ENCODE measurements at places on chromosomes 13 and 19.

DNA sequence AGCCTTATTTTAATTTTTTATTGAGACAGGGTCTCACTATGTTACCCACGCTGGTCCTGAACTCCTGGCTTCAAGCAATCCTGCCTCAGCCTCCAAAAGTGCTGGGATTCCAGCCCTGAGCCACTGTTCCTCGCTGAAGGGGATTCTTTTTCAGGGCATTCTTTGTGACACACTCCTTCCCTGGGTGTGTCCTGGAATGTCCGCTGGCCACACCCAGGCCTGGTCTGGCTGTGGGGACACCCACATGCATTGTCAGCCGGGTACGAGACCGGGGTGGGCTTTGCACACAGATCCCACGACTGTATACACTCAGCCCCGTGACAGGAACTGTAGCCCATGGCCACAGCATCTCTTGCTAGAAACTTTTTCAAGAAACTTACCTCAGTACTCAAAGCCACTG is 34.4 kb upstream of the GATAD2A start:
- no peak for DNase-seq

GRCh38 chr19:23378948-23379347 is 16.3 kb downstream of the ZNF91 start:
- DNase-seq, result no peak

GRCh38 chr13:74931698-74932433 is 550.1 kb downstream of the TBC1D4 start:
- no peak for DNase-seq

- DNase-seq, result no peak
Observed at GRCh38 chr13:112144616-112145550, 77.9 kb downstream of the SOX1 start.

GRCh38 chr19:21127001-21127400 is 14.8 kb upstream of the ZNF431 start:
- no peak for DNase-seq

DNA sequence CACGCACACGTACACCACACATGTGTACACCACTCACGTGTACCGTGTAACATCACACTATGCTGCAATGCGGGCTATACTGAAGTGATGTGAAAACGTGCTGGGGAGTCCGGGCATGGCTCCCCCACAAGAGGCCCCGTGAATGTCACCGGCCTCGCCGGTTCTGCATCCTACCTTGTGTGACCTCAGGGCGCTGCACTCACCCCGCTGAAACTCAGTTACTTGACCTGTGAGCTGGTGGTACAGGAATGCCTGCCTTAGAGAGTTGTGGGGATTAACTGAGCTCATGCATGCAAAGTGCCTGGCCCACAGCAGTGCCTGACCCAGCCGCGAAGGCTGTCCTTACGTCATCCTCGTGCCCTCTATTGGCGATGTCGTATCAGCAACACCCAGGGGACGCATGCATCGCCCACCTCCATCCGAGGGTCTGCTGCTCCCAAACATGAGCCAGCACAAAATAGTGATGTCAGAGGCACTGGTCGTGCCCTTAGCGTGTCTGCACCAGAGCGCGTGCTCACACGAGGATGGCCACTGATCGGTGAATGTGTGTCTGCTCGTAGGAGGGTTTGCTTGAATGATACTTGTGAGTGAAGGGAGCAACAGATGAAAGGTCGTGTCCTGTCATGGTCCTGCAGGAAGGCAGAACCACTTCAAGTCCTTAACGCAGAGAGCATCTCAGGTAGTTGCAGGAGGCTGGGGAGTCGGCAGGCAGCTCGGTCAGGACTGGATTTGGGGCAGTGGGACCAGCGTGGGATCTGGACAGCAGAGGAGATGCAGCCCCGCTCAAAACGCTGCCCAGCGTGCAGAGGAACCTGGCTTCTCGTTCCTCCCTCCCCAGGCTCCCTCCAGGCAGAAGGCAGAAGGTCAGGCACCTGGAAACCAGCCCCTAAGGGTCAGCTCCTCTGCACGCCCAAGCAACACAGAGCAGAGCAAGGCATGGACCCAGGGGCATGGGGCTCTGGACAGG is 126.2 kb upstream of the SPACA7 start:
- no peak for DNase-seq

DNA sequence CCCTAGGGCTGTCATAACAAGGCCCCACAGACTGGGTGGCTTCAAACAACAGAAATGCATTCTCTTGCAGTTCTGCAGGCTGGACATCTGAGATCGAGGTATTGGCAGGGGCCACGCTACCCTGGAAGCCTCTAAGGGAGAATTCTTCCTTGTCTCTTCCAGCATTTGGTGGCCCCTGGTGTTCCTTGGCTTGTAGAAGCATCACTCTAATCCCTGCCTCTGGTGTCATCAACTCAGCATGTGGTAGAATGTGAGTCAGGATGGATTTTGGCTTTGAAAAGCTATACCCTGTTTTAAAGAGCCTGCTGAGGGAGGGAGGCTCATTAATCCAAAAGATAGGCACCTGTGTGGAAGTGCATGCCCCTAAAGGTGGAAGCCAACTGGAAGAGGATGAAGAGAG is 7.9 kb upstream of the GGACT start:
- no peak for DNase-seq

DNA sequence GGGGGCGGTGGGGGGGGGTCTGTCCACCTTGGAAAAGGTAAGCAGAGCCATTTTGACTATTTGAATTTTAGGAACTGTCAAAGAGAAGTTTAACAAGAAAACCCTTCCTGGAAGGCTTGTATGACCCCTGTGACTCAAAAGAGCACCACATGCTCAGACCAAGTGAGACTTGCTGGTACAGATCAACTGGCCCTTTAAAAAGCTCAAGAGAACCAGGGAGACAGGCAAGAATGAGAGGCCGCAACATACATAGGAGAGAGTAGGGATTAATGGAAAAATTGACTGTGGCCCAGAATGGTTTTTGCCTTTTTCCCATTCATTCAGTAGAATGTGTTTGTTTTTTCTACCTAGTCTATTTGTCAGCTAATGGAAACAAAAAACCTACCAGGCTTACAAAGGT is 26.2 kb upstream of the ATP8A2 start:
- DNase-seq, result no peak

- no peak for DNase-seq
Observed at GRCh38 chr13:112859817-112860190, 109.2 kb upstream of the MCF2L start.

DNA sequence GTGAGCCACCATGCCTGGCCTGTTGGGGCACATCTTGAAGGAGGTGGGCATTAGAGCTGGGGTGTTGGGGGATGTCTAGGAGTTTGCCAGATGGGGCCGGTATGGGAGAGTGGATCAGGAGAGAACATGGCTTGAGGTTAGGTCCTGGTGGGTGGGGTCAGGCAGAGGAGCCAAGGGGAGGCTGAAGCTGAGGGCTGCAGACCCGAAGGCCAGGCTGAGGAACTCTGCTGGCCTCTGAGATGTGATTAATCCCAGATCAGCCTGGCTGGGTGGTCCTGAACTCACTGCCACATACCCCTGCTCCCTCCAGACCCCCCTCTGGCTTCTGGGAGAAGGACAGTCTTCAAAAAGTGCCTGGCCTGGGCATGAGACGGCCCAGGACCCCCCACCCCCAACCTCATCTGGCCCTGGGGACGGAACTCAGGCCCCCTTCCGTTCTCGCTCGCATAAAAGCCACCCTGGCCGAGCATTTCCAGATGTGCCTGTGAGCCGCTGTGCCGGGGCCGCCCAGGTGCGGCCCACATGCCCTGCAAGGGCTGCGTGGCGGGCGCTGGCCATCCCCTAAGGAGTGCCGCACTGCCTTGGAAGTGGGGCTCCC is 2.7 kb downstream of the FSTL3 start:
- DNase-seq, result no peak

GRCh38 chr19:22735911-22736645 is 47.9 kb downstream of the ZNF99 start:
- no peak for DNase-seq
